ENCODE measurements at places on chromosomes 7 and 10. TPM values are rescaled to one million over a fixed set of nuclear protein-coding genes. Genes with fewer than 3 reads are reported as not detected.

DNA sequence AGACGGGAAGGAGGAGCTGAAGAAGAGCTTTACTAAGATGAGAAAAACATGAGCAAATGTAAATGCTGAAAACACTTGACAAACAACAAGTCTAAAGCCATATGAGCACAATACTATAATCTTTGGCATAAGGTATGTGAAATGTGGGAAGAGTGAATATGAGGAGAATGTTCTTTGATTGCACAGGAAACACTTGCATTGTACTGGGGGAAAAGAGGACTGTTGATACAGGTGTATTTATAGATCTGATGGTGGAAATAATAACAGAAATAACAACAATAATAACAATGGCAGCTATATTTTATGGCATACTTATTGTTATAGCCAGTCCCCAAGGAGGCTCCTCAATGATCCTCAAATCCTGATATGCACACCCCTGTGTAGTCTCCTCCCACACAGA, 23.0 kb downstream of the ARHGAP12 start:
- DNase-seq = no peak

DNA sequence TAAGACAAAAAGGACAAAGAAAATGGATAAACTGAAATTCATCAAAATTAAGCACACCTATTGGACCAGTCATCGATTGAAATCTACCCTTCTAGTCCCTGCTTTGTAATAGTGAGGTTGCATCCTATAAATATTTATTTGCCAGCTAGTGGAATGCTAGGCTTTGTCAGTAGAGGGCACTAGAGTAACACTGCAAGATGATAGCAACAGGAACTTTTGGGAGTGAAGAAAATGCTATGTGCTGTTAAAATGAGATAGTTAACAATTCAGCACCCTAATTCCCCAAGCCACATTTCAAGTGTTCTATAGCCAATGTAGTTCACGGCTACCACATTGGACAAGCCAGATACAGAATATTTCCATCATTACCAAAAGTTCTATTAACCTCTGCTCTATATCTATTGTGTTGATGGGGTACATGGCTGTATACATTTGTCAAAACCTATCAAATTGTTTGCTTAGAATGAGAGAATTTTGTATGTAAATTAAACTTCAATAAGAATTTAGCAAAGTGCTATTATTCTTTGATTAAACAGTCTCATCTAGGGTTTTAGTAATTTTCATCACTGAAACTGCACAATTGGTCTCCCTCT, 69.8 kb downstream of the LSMEM1 start:
- peak; percentile 62 for DNase-seq

GRCh38 chr10:89207181-89207800, at the start of gene CH25H:
TSS of gene CH25H (minus strand) at chr10:89207317. CDS start at chr10:89207292, 25 bp downstream.
- peak; percentile 86 for DNase-seq

CYP2W1 gene
- not detected for total RNA-seq

DNA sequence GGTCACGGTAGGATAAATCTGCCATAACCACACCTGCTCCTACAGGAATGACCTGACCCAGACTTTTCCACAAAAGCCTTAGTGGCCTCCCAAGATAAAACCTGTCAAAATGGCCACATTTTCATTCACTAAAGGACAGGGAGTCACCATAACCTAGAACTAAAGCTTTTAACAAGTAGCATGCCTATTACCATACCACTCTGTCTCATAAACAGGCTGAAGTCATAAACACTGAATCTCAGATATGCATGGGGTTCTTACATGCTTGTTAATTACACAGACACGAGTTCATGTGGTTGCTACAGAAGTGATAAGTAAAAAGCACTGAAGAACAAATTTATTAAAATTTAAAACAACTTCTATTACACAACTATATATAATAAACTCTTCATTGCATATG, 56.0 kb downstream of the HIPK2 start:
- DNase-seq = no peak

DNA sequence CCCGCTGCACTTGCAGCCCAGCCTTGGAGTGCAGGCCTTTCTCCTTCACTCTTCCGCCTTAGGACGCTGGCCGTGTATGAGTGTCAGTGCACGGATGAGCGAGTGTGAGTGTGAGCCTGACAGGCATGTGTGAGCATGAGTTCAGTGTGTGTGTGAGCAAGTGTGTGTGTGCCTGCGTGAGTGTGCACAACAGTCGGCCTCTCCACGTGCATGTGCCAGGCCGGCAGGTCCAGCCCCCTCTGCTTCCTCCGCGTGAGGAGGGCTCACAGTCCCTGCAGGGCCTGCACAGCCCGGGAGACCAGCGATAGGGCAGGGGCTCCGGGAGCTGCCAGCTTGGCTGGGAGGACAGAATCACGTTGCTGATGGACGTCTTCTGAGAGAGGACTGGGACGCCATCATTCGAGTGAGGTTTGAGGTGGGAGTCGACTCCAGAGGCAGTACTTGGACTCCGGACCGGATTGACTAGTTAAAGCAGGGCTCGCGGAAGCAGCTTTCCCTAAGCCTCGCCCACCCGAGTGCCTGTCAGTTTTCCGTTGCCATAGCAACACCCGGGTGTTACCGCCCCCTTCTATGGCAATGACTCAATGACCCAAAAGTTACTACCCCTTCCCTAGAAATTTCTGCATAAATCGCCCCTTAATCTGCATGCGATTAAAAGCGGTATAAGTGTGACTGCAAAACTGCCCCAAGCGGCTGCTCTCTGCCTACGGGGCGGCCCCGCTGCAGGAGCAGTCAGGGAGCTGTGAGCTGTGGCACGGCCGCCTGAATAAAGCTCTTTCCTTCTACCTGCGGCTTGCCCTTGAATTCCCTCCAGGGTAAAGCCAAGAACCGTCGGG, 19.6 kb upstream of the CFAP46 start:
- peak; percentile 62 for DNase-seq

PROSER2 gene
- total RNA-seq = 5.1 TPM

FOXI2 gene
- not detected for total RNA-seq

DNA sequence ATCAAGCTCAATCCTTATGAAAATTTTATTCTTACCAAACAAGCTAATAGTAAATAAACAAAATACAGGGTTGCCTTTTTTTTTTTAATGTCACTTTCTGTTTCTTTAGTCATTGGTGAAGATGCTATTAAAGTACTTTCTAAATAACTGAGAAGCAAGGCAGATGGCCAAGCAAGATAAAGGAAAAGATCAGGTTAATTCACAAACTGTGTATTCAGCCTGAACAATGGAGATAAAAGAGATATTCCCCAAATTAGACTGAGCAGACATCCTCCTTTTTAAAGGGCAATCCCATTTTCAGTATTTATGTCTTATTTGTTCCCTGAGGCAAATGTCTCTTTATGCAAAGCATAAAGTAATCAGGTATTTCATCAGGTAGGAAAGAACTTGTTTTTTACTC, 23.1 kb upstream of the XRCC2 start:
- DNase-seq = no peak

DNA sequence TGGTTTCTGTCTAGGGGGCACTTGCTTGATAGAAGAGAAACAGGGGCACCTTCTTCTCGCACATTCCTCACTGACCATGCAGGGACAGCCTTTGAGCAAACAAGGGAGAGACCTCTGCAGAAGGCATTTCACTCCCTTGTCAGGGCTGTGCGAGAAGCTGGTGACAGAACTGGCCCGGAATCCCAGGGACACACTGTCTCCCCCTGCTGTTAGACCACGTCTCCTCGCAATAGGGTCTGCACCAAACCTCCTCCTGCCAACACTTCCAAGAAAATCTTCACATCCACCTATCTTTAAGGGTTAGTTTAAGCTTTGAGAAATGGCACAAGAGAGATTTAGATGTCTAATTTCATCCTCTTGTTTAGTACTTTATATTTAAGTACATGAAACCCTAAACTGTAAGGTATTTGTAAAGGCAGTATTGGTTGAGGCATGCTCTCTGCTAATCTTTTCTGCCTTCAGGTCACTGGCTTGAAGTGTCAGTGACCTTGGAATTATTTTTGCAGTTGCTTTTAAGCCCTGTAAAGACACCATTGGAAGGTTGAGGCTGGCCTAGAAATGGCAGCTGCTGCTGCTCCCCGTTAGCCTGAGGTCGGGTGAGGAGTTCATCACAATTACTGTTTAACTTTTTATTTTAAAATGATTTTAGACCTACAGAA, 37.0 kb downstream of the RBM20 start:
- DNase-seq = peak; percentile 46

DNA sequence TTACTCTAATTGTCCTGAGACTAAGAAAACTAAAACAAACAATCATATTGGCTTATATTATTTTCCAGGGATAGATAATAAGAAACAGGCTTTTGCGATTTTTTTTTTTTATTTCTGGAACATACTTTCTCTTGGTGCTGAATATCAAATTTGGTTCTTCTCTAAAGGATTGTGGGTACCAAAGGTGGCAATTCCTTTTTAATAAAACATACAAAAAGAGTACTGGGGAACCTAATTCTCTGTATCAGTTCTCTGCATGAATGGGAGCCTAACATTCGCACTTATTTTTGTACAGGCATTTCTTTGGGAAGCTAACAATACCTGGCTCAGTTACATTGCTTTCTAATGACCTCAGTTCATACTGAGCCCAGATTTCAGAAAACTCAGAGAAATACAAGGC, 32.8 kb downstream of the LRRC18 start:
- no peak for DNase-seq

- peak; percentile 4 for DNase-seq
These were observed 106.8 kb downstream of the CYP26A1 start for GRCh38 chr10:93180482-93180931.

All from dermis microvascular lymphatic vessel endothelial cell (primary cell).